ENCODE measurements at places on chromosomes 13 and 19.

- DNase-seq = no peak
These were observed 434.5 kb downstream of the PCDH9 start for GRCh38 chr13:66795636-66796035.

DNA sequence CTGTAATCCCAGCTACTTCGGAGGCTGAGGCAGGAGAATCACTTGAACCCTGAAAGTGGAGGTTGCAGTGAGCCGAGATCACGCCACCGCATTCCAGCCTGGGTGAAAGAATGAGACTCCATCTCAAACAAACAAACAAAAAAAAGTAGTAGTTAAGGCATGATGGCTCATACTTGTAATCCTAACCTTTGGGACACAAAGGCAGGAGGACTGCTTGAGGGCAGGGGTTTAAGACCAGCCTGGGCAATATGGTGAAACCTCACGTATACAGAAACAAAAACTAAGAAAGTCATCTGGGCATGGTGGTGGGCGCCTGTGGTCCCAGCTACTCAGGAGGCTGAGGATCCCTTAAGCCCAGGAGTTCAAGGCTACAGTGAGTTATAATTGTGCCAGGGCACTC, 1.8 kb downstream of the DNMT1 start:
- no peak for DNase-seq

DNA sequence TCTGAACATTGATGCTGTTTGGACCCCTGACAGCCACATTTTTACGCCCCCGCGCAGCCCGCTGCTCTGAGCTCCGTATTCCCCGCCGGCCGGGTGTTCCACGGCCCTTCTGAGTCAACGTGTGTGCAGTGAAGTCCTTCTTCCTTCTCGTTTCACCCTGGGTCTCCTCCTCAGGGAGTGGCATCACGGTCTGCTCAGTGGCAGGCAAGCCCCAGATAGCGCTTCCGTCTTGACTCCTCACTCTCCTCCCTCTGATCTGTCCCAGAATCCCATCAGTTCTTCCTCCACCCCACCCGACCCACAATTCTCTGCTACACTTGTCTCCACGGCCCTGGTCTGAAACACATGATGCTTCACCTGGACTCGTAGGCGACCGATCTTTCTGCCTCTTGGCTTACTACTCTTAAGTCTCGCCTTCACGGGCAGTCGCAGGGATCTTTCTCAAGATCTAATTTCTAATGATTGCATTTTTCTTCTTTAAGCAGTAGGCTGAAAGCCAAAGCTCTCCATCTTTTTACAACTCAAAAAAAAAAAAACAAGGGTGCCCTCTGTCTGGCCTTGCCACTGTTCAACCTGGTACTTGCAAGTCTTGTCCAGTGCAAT, 33.9 kb downstream of the CCNE1 start:
- no peak for DNase-seq

GRCh38 chr19:53812335-53812734, 11.8 kb downstream of the NLRP12 start:
- no peak for DNase-seq

- no peak for DNase-seq
These were observed 24.4 kb upstream of the DCT start for GRCh38 chr13:94503851-94504250.

DNA sequence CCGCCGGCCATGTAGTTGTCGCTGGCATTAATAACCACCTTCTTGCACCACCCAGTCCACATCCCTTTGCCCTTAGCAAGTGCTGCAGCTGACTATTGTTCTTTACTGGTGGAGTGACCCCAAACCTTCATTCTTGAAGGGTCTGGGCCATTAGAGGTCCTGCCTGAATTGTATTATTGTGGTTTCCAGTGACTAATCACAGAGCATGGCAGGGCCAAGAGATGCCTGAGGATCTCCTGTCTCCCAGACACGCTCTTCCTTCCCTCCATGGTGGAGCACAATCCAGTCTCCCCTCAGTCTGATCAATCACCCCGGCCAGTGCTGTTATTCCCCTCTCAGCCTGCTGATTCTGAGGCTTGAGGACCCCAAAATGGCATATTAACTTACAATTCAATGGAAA, 39.0 kb downstream of the C1QTNF9 start:
- DNase-seq = no peak

DNA sequence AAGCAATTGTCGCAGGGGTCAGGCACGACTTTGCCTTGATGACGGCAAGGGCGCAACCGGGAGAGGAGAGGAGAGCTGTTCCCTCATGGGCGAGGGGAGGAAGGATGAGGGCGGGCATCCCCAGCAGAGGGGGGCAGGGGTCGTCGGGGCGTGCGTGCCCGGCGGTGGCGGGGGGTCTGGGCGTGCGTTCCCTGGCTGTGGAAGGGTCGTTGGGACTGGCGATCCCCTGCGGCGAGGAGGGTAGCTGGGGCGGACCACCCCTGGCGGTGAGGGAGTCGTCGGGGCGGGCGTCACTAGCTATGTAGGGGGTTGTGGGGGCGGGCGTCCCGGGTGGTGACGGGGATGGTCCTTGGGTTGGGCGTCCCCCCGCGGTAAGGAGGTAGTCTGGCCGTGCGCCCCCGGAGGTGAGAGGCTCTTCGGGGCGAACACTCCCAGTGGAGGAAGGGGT, 1.7 kb downstream of the COMP start:
- no peak for DNase-seq

GRCh38 chr19:36103842-36104552, 6.9 kb upstream of the OVOL3 start:
- no peak for DNase-seq

- DNase-seq = no peak
These were observed 1397.4 kb upstream of the SPRY2 start for GRCh38 chr13:81738364-81738763.

DNA sequence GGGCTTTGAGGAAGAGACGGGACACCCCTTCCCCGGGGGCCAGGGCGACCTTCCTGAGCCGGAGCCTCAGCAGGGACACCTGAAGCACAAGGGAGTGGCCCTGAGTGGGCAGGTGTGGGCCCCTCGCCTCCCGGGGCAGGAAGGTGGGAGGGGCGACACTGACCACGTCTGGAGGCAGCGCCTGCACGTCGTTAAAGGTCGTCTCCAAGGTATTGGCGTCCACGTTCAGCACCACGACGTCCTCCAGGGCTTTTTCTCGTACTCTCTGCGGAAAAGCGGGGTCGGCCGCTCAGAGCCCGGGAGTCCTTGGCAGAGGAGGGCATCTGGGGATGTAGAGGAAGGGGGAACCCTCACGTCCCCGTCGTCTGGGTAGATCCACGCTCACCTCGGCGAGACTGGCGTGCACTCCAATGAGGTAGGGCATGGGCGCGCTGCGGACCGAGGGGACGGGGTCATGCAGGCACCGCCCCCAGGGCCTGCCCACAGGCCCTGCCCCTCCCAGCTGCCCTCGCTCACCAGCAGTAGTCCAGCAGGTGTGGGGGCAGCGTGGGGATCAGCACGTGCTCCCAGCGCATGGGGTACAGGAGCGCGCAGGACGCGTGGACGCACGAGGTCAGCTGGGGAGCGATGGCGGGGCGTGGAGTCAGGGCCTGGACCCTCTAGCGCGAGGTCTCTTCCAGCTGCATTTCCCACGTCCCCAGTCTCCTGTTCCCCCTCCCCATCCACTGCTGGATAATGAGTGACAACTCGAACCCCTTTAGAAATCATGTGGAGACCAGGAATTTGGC, 6.1 kb downstream of the DENND1C start:
- DNase-seq = no peak

- DNase-seq = no peak
These were observed 148.9 kb downstream of the URI1 start for GRCh38 chr19:30090963-30091362.

DNA sequence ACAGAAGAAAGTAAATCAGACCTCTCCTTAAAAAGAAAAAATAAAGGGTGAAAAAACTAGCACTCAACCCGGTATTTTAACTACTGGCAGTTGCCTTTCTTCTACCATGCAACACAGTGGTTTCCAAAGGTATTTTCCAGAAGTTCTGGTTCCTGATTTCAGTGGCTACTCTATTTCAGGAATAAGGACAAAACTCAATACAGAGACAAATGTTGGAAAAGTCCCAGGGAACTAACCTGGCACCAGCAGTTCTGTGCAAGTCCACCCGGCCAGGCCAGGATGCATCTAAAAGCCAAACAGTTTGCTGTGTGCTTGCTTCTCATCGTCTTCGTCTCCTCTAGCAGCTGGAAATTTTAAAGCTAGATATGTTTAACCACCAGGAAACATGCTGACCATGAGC, 52.5 kb downstream of the FOXO1 start:
- DNase-seq = no peak

Data from HS-27A (cell line).